ENCODE measurements at places on chromosomes 13 and 19. TPM values are rescaled to one million over a fixed set of nuclear protein-coding genes. Genes with fewer than 3 reads are reported as not detected.

The CGB5 gene
- not detected for total RNA-seq

The RNF6 gene
- 36.3 TPM for total RNA-seq

The OSCAR gene
- total RNA-seq = 0.23 TPM

The HAUS5 gene
- total RNA-seq = 41.8 TPM

The WASF3 gene
- not detected for total RNA-seq

The ILF3 gene
- 333 TPM for total RNA-seq

The BICRA gene
- total RNA-seq = 21.0 TPM

The ZNF730 gene
- 0.15 TPM for total RNA-seq

The ZNF208 gene
- total RNA-seq = 0.58 TPM

The ZNF266 gene
- total RNA-seq = 38.0 TPM

The ARHGAP33 gene
- total RNA-seq = 57.0 TPM

The ZFP30 gene
- total RNA-seq = 16.1 TPM

The TBXA2R gene
- 3.8 TPM for total RNA-seq

The CABP5 gene
- not detected for total RNA-seq

The ABHD13 gene
- 11.0 TPM for total RNA-seq

The PLIN4 gene
- not detected for total RNA-seq

The CEACAM5 gene
- total RNA-seq = not detected

The ZNF443 gene
- 6.5 TPM for total RNA-seq

The GDF15 gene
- not detected for total RNA-seq

The PROZ gene
- not detected for total RNA-seq

The LRRC25 gene
- total RNA-seq = 0.10 TPM

The LINGO3 gene
- 1.1 TPM for total RNA-seq

The ZNF600 gene
- 19.0 TPM for total RNA-seq

The CCDC8 gene
- total RNA-seq = not detected

The LGALS14 gene
- total RNA-seq = not detected

The PSG2 gene
- not detected for total RNA-seq

The NLRP7 gene
- total RNA-seq = not detected

The MIR17HG gene
- 9.6 TPM for total RNA-seq

The ZNF571 gene
- total RNA-seq = 2.9 TPM

The IGFL3 gene
- total RNA-seq = not detected

The MEIS3 gene
- total RNA-seq = not detected

The FPR1 gene
- total RNA-seq = not detected

The SLC10A2 gene
- total RNA-seq = not detected

The CHAMP1 gene
- 27.2 TPM for total RNA-seq
